HTR-8/SVneo (cell line): ENCODE measurements at places on chromosomes 4 and X.

- DNase-seq, result no peak
Measured at GRCh38 chr4:138051157-138051556, 191.0 kb downstream of the SLC7A11 start.

GRCh38 chrX:44898411-44899221 lies 25.6 kb downstream of the KDM6A start:
- no peak for DNase-seq

DNA sequence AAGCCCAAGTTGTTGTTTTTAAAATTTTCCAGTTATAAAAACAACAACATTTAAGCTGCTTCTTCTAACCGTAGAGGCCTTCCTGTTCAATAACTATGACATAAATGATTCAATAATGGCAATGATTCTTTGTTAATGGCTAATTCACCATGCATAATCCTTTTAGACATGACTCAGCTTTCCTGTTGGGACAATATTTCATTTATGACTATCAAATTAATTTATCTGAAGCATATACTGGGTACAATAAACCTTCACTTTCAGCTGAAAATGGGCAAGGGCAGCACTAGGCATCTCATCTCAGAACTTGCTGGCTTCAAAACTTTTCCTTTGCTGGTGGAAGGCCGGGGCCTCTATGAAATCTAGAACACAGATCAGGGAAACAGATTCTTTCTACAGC lies 38.9 kb downstream of the TBC1D9 start:
- DNase-seq, result no peak

GRCh38 chrX:102712216-102712966 lies at the start of gene GPRASP2:
Gene GPRASP2 (plus strand): TSS chrX:102712448. CDS start chrX:102714870, 2,422 bp downstream.
- no peak for DNase-seq

DNA sequence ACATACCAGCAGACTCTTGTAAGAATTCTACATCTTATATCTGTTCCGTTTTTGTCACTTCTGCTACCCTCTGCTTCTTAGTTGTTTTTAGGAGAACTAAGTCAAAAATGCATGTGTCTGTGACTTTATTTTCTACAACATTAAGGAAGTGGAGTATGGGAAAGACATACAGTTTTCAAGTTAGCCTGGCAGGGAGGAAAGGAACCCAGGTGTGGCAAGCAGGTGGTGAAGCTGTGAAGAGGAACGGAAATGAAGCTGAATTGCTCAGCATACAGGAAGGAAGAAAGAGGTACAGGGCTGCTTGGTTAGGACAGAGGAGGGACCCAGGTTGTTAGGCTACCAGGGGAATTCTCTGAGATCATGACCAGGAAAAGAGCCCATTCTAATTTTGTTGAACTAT lies 9.4 kb downstream of the GPRIN3 start:
- no peak for DNase-seq
